Lung microvascular endothelial cell (primary cell): ENCODE measurements at places on chromosomes 6 and 20. TPM values are rescaled to one million over a fixed set of nuclear protein-coding genes. Genes with fewer than 3 reads are reported as not detected.

The DTD1 gene
- total RNA-seq: 35.5 and 51.2 TPM in 2 replicates

The POM121L2 gene
- not detected in 2 replicates for total RNA-seq

The TOMM6 gene
- total RNA-seq: 42.5 and 61.2 TPM in 2 replicates

The VWA7 gene
- total RNA-seq: under 0.01 and 0.40 TPM in 2 replicates

The HLA-DOB gene
- 0.22 TPM in 1 of 2 replicates, not detected in the other for total RNA-seq

The SRC gene
- 1.4 and 4.1 TPM in 2 replicates for total RNA-seq

The TREML2 gene
- total RNA-seq: not detected in 2 replicates

The TRIM10 gene
- under 0.01 TPM in 1 of 2 replicates, not detected in the other for total RNA-seq

The IPCEF1 gene
- 1.3 and 1.8 TPM in 2 replicates for total RNA-seq

The MAS1 gene
- total RNA-seq: not detected in 2 replicates

The ROMO1 gene
- 284 TPM in 2 replicates for total RNA-seq

The BPIFB2 gene
- total RNA-seq: not detected in 2 replicates

The TAPBP gene
- total RNA-seq: 46.9 and 57.7 TPM in 2 replicates

The CASS4 gene
- total RNA-seq: under 0.01 and 1.2 TPM in 2 replicates

DNA sequence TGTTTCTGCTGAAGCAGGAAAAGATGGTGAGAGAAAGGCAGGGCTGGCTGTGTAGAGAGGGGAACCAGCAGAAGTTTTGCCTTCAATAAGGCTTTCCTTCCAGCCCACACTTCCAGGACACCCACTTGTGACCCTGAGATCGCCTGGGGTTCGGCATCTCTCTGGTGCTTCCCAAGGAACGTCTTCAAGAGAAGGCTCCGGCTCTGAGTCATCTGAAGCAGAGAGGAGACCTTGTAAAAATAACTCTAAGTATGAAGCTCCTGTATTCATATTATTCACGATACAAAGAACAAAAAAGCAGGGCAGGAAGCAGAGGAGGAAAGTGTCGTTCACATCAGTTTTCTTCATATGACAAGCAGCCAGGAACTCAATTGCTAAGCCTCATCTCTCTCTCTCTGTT is 95.4 kb upstream of the MRPS10 start:
- DNase-seq: no peak

DNA sequence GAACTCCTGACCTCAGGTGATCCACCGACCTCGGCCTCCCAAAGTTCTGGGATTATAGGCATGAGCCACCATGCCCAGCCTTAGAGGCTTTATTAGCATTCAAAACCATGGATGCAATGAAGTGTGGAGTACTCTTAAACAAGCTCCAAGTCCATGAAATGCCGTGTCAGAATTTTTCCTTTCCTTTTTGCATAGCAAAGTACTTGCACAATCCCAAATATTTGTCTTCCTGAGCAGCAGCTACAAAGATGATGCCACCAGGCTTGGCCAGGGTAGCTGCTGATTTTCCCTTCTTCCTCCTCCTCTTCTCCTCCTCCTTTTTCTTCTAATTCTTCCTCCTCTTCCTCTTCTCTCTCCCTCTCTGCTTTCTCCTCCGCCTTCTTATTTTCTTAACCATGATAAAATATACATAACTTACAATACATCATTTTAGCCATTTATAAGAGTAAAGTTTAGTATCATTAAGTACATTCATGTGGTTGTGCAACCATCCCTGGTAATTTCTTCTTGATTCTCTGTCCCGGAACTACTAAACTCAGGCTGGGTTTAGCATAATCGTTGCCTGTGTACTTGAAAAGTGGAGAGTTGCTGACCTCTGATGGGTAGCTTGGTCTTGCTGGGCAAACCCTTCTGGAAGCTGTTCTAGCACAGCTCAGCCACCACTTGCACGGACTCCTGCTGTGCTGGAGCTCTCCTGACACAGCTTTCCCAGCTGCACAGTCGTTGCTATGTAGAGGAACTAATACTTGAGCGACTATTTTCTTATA is 20.3 kb downstream of the MUCL3 start:
- DNase-seq: no peak

- DNase-seq: no peak
Measured at GRCh38 chr6:81897793-81898192, 145.3 kb upstream of the TENT5A start.

DNA sequence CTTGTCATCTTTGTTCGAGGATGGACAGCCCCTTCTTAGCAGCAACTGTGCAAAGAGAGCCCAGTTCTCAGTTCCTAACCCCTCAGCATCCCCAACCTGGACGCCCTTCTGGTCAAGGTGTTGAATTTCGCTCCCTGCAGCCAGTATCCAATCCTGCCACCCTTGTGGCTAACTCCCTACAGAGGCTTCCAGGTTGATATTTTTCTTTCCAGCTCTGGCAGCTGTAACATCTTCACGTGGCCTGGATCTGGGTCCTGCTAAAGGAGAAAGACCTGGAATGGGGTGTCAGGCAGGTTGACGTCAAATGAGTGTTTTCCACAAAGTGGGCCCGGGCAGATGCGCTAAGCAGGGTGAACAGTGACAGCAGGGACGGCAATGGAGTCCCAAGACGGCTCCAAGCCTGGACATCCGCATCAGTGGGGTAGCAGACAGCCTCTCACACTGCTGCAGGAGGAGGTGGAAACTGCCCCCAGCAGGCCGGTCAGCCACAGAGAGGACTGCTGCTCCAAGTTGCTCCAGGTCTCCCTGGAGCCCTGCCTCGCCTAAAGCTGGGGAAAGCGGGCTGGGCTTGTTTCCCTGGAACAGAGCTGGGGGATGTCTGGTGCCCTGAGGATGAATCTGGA is 1.0 kb upstream of the YTHDF1 start:
- no peak for DNase-seq

DNA sequence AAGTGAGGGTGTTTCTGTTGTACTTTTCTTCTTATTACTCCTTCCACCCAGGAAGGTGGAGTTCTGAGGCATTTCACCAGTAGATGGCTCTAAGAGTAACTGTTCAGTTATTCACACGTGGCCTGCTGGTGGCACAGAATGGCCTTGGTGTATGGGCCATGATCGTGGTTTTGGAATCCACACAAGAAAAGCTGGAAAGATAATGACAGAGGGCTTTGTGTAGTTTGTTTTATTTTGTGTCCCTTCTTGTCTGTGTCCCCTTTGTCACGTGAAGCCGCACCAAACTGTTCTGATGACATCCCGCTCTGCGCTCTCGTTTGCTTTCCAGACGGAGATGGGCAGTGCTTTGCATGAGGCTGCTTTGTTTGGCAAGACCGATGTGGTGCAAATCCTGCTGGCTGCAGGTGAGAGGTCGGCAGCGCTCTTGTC is 93.4 kb downstream of the ANKS1A start:
- DNase-seq: peak; percentile 27

- peak; percentile 41 for DNase-seq
Measured at GRCh38 chr6:4460586-4461475, 315.4 kb upstream of the CDYL start.

GRCh38 chr6:66321017-66321416 is 614.0 kb upstream of the EYS start:
- no peak for DNase-seq

DNA sequence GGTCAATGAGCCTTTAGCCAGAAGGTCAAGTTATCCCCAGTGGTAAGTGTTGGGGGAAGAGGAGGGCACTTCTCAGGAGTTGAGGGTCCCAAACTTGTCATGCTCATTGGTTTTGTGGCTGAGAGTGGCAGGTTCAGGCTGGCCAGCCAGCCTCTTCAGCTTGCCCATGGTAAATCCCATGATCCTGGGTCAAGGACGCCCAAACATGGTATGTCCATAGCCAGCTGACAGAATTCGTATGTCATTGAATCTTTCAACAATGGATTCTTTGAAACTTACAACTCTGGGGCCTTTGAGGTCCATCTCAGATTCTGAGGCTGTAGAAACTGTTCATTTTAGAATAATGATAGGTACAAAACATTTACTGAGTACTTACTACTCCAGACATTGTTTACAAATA is 36.1 kb upstream of the RSPO4 start:
- no peak for DNase-seq

- DNase-seq: no peak
Measured at GRCh38 chr20:50304501-50304856, 113.8 kb downstream of the CEBPB start.

DNA sequence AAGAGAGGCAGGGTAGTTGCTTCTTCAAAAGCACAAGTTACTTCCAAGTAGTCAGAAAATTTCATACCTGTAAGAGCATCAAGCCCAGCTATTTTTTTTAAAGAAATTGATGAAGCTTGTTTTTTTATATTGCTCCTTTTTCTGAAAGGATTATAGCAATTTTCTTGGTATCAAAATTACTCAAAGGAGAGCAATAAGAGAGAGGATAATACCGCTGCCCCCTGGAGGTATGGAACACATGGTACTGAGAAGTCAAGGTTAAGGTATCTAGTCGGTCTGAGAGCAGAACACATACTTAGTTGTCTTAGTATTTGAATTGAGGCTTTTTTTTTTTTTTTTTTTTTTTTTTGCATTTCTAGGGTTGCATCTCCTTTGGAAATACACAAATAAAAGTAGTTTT is 59.4 kb downstream of the ADGRF5 start:
- no peak for DNase-seq

DNA sequence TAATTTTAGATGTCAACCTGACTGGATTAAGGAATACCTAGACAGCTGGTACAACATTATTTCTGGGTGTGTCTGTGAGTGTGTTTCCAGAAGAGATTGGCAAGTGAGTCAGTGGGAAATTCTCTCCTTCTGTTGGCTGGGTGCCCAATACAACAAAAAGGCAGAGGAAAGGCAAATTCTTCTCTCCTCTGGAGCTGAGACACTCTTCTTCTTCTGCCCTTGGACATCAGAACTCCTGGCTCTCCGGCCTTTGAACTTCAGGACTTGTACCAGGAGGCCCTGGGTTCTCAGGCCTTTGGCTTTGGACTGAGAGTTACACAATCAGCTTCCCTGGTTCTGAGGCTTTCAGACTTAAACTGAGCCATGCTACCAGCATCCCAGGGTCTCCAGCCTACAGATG is 7.8 kb upstream of the BTN3A1 start:
- peak; percentile 58 for DNase-seq

GRCh38 chr20:56249244-56249955 is 868 bp downstream of the MC3R start:
- DNase-seq: peak; percentile 41

- no peak for DNase-seq
Measured at GRCh38 chr6:89140347-89141156, 5.3 kb upstream of the PM20D2 start.

DNA sequence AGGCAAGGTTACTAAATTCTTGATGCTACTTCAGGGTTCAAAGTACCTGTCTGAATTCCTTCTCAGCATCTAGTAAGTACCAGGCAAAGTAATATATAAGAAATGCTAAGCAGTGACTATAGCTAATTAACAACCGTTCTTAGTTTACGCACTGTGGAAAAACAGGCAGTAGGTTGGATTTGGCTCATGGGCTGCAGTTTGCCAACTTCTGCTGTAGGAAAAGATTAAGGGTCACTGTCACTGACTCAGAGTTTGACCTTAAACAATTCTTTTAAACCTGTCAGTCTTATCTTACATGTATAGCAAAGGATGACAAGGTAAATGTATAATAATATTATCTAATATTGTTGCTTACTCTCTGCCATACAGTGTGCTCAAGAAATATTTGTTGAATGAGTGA is 42.3 kb downstream of the CTNNBL1 start:
- DNase-seq: no peak

- DNase-seq: no peak
Measured at GRCh38 chr20:26163890-26164289, 467.2 kb upstream of the ZNF337 start.

- no peak for DNase-seq
Measured at GRCh38 chr6:137827411-137827940, 39.6 kb upstream of the TNFAIP3 start.

GRCh38 chr20:61849822-61850221 is 215.9 kb downstream of the TAF4 start:
- no peak for DNase-seq
